ENCODE measurements at places on chromosomes 3 and 15. TPM values are rescaled to one million over a fixed set of nuclear protein-coding genes. Genes with fewer than 3 reads are reported as not detected.

GOLGA6L4 gene
- total RNA-seq, result 0.73 TPM

TUSC7 gene
- total RNA-seq, result not detected

GOLGA6B gene
- 0.11 TPM for total RNA-seq

- H3K27me3 ChIP-seq, result no peaks in the 10 kb centered on the region
- H3K36me3 ChIP-seq, result no peaks in the 10 kb centered on the region
- H3K4me1 ChIP-seq, result no peaks in the 10 kb centered on the region
- no peak overlapping the region for H3K4me3 ChIP-seq
- DNase-seq, result no peak
- H3K27ac ChIP-seq, result no peak overlapping the region
These were observed 42.0 kb upstream of the SKOR1 start for GRCh38 chr15:67783303-67783702.

DNA sequence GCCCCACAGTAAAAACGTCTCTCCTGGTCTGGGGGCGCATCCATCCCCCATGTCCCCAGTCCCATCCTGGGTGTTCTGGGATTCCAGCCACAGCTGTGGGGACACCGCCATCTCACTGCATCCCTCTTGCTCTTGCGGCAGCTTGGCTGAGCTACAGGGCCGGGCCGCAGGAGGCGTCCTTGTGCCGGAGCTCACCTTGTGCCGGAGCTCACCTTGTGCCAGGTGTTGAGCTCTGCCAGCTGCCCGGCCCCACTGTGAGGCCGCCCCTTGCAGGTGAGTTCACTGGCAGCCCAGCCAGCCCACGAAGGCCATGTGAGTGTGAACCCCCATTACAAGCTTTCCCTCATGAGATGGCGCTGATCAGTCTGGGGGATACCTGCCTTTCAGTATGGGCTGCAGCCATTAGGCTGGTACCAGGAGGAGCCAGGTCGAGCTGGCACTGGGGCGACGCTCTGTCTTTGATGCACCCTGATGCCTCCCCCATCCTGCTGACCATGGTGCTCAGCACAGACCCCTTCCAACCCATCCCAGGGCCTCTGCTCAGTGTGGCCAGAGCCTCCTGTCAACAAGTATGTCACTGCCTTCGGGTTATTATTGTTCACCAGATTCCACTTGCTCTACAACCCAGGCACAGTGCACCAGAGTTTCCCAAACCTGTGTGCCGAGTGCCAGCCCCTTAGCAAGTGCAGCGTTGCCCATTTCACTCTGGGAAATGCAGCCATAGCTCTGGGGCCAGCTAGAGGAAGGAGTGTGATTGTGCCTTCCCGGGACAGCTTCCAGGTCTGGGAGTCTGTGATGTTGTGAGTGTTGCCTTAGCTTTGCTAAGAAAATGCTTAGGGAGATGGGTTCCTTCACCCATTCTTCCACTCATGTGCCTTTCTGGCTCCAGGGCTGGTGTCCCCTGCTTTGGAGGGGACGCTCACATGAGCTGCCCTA is 105.7 kb downstream of the APBA2 start:
- no peak overlapping the region for H3K27ac ChIP-seq
- H3K4me1 ChIP-seq, result no peaks in the 10 kb centered on the region

GRCh38 chr3:59065240-59065639 is 15.4 kb upstream of the CFAP20DC start:
- H3K36me3 ChIP-seq, result no peaks in the 10 kb centered on the region
- no peak overlapping the region for H3K4me3 ChIP-seq
- DNase-seq, result no peak
